Colonic mucosa (tissue), 4 donors: ENCODE measurements at places on chromosomes 12 and 14.

GRCh38 chr12:123268850-123269249 lies 2.8 kb downstream of the CDK2AP1 start:
- no peak for DNase-seq

DNA sequence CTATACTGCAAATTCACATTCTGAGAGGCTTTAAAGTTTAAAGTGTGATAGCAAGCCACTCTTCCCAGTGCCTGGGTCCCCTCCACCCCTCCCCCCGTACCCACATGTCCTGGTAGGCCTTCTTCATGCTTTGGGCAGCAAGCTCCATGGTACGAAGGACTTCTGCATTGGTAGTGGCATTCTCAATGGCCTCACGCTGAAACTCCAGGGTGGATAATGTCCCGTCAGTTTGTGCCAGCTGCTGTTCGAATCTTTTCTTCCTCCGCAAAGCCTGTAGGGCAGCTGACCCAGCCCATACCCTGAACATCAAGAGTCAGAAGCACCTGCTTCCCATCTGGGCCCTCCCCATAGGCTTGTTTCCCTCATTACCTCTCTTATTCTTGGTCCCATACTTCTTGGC lies 2.0 kb downstream of the CHMP4A start:
- DNase-seq: no peak

GRCh38 chr12:26845057-26845666 lies 12.2 kb upstream of the ITPR2 start:
- peak; percentile 70 for DNase-seq

DNA sequence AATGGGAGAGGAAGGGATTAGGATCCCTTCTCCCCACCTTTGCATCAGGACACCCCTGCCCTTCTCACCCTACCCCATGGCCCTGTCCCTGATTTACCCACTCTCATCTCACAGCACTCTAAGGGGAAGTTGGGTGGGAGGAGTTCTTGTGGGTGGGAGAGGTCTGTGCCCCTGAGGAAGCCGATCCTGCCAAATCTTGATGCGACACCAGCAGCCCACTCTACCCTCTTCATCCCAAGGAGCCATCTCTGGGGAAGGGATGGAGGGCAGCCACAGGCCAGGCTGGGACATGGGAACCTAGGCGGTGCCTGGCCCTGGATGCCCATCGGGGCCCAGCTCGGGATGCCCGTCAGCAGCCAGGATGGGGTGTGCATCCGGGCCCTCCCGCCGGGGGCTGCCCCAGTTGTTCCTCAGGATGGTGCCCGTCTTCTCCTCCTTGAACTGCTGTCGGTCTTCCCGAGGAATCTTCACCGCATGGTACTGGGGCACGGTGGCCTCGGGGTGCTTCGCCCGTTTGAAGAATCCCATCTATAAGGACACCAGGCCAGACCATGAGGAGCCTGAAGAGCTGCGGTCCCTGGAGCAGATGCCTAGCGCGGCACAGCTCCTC lies 22.8 kb downstream of the ITGA7 start:
- no peak for DNase-seq

DNA sequence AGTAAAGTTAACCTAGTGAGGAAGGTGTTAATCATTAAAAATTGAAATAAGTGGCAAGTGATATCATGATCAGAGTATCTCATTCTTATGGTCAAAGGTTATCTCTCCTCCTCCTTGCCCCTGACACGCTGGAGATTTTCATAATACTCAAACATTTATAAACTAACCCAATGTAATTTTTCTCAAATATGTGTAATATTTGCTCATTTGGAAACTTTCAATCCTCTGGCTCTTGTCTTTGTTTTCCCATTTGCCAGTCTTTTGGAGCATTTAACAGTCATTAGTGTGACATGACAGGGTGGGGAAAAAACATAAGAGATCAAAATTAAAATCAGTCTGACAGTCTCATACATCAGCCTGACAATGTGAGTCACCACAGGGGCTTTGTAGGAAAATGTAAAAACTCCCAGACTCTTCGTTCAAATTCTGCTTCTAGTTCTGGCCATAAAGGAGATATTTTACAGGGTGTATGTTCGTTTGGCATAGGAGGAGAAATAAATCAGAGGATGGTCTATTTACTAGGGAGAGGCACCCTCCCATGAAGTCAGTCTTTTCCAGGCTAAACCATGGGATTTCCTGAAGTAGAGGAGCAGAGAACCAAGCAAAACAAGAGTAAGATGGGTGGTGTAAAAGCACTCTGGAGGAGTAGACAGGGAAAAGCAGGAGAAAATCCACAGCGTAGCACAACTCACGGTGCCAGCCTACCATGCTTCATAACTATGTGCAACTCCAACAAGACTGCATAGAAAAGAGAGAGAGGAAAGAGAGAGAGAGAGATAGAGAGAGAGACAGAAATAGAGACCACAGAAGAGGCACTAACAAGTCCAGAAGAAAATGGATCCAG lies 369.2 kb upstream of the PDE3A start:
- no peak for DNase-seq

DNA sequence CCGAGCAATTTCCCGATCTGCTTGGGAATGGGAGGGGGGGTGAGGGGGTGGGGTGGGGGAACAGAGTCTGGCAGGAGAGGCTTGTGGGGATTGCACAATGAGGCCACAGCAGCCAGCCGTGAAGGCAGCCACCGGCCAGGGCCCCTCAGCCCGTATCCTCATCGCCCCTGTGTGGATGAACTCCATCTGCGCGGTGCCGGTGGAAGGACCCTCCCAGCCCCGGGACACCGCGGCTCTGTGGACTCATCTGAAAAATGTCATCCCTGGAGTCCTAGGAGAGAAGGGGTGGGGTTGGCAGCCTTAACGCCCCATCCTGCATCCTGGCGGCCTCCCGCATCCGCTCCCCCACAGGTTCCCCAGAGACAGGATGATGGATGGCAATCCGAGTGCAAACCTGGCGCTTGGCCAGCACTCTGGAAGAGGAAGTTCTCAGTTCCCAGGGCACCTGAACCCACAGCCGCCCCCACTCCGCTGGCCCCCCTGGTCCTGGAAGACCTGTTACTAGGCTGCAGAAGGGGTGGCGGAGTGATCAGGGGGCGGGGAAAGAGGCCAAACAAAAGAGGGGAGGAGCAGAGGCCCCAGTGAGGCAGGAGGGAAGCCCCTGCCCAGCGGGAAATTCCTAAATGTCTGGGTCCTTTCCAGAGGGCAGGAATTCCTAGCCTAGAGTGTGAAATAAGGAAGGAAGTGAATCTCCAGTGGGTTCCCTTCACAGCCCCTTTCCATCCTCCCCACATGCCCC lies 1.2 kb upstream of the TNFAIP2 start:
- DNase-seq: peak; percentile 79

DNA sequence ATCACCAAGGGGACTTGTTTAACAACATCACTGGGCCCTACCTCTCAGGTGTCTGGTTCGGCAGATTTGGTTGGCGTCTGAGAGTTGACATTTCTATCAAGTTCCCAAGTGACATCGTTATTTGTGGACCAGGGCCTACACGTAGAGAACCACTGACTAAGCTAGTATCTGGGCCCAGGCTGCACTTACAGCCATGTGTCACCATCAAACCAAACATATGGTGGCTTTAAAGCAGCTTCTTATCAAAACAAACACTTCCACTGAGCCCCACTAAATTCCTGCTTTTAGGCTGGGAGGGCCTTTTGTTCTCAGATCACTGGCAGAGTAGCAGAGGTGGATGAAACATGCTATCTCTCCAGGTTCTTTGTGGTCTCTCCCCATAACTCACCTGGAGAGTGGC lies 220.5 kb downstream of the PELI2 start:
- DNase-seq: no peak

DNA sequence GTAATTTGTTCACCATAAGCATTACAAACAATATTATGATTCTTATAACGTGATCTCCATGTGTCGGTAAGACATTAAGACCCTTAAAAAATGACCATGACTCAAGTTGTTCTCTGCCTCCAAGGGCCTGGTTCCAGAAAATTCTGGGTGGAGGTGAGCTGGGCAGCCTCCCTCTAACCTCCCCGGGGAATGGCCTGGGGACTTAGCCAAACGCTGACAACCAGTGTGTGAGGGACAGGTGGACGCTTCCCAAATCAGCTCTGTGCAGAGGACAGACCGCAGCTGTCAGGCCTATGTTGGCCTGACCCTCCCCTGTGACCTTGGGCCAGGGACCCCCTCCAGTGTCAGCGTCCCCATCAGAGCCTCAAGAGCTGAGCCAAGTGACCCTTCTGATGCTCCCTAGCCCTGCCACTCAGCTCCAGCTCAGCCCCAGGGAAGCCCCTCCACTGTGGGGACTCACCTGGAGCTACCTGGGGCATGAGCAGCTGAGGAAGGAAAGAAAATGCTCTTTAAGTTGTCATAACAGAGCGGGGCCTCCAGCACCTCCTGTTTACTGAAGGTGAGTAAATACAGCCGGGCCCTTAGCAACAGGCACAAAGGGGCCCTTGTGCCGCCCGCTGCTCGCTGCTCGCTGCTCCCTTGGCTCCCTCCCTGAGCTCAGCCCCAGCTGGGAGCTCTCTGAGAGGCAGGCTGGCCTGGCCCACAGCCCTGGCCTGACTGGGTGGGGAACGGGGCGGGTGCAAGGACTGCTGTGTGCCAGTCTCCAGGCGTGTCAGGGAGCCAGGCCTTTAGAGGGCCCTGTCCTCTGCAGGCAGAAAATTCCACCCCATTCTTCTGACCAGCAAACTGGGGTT lies 116.6 kb downstream of the CALM1 start:
- peak; percentile 93 for DNase-seq

DNA sequence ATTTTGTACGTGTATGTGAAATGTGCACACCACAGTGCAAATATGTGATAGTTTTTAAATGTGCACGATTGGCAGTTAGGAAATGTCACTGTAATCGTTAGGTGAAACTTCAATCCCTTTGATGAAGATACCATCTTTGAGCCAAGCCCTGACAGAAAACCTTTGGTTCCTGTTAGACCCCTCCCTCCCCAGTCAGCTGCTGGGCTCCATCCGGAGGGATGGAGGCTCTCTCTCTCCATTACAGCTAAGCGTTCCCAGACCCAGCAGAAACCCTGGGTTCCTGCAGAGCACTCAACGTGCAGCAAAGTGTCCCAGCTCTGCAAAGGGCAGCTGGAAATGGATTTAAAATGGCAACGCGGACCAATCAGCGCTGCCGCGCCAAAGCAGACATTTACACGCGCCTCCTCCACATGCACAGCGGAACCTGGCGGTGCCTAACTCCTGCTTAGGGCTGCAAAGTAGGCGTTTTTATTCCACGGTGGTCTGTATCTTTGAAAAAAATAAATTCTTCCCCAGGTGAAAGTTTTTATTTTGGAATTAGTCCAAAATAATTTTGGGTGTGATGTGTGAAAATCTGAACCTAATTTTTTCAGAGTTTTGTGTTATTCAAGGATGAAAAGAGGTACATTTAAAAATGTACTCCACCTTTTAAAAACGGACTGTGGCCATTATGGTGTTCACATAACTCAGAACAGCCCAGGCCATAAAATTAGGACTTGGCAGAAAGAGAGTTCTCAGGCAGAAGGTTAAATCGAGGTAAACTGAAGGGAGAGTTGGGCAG lies 1.4 kb upstream of the HMGA2 start:
- peak; percentile 69 for DNase-seq

GRCh38 chr14:24858684-24859083 lies 191.3 kb downstream of the STXBP6 start:
- DNase-seq: no peak

GRCh38 chr12:45184147-45184963 lies 31.5 kb upstream of the ANO6 start:
- DNase-seq: no peak

- DNase-seq: peak; percentile 13
Measured at GRCh38 chr14:99511421-99512109, 30.4 kb downstream of the CCNK start.

- DNase-seq: no peak
Measured at GRCh38 chr12:27177706-27178105, 66.4 kb upstream of the STK38L start.

- DNase-seq: peak; percentile 44
Measured at GRCh38 chr12:56487448-56488040, 417 bp downstream of the GLS2 start.

DNA sequence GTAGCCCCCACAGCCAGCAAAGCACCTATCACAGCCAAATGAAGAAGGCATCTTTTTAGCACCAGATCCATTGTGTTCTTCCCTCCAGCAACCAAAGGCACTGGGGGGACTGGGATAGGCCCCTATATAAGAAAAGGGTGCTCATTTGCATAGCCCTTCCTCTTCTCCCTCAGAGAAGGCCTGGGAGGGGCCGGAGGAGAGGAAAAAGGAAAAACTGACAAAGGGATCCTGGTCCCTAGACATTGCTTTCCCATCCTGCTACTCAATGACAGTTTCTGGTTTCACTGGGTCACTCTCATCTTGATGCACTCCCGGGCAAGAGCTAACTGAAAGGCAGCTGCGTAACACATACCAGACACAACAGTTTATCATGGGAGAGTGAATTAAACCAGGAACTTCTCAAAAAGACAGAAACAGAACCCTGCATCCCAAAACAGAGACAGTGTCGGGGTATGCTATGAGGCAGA lies at the start of gene PMEL:
Gene PMEL, minus strand, starts transcription at position 102 of the 467 bp plus-strand sequence. Its CDS starts 31 bp downstream, at position 71.
- peak; percentile 36 for DNase-seq

- DNase-seq: no peak
Measured at GRCh38 chr14:66709291-66709690, 201.3 kb downstream of the GPHN start.

- DNase-seq: no peak
Measured at GRCh38 chr12:53735556-53735955, 8.3 kb upstream of the CALCOCO1 start.
